ENCODE measurements at places on chromosomes 11 and 22.

GRCh38 chr11:118645066-118645715 lies 34.3 kb downstream of the TREH start:
- no peak for DNase-seq

DNA sequence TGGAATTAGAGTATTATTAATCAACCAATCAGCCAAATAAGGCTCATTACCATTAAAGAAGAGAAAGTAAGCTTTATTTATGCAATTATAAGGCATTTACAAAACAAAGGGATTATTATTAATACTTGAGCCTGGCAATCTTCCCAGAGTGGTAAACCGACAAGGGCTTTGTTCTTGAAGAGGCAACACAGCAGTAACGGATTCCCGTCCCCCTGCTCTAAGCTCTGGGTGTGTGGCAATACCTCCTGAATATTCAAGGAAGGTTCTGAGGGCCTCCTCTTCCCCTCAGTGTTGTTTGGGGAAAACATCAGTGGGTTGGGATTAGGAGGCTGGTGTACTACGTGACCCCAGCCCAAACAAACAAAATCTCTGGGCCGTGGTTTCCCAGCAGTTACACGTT lies 176.5 kb downstream of the TENM4 start:
- no peak for DNase-seq

DNA sequence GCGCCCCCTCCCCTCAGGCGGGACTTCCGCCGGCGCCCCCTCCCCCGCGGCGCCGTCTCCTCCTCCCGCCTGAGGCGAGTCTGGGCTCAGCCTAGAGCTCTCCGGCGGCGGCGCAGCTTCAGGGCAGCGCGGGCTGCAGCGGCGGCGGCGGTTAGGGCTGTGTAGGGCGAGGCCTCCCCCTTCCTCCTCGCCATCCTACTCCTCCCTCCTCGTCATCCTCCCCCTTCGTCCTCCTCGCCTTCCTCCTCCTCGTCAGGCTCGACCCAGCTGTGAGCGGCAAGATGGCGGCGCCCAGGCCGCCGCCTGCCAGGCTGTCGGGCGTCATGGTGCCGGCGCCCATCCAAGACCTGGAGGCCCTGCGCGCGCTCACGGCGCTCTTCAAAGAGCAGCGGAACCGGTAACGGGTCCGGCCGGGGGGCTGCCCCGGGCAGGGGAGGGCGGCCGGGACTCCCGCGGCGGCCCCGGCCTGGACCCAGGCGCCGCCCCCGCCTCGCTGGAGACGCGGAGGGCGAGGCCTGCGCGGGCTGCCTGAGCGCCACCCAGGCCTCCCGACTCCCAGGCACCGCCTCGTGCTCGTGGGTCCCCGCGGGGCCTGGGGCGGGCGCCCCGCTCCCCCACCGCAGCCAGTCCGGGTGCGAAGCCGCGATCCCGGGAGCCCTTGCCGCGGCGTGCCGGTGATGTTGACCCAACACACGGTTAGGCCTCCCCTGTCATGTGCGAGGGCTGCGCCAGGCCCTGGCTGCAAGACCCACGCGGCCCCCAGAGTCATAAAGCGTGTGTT lies at the start of gene ATXN10:
TSS of gene ATXN10 (plus strand) at position 52 of the 781 bp plus-strand sequence. CDS start at position 282, 230 bp downstream.
- peak; percentile 28 for DNase-seq

DNA sequence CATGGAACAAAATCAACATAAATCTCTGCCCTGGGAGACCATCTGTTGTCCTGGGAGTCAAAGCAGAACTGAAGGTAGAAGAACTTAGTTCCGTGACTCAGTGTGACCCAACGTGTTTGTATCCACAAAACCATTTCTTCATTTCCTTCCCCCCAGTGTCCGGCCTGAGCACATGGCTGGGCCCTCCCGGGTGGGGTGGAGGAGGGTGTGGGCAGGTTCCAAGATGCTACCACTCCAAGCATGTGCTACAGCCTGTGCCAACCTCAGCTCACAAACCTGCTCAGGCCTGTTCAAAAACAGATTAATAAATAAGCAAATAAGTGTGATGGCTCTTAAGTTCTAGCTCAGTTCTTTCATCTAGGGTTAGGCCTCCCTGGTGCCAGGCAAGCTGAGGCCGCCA lies 55.3 kb downstream of the SHANK2 start:
- DNase-seq: no peak

DNA sequence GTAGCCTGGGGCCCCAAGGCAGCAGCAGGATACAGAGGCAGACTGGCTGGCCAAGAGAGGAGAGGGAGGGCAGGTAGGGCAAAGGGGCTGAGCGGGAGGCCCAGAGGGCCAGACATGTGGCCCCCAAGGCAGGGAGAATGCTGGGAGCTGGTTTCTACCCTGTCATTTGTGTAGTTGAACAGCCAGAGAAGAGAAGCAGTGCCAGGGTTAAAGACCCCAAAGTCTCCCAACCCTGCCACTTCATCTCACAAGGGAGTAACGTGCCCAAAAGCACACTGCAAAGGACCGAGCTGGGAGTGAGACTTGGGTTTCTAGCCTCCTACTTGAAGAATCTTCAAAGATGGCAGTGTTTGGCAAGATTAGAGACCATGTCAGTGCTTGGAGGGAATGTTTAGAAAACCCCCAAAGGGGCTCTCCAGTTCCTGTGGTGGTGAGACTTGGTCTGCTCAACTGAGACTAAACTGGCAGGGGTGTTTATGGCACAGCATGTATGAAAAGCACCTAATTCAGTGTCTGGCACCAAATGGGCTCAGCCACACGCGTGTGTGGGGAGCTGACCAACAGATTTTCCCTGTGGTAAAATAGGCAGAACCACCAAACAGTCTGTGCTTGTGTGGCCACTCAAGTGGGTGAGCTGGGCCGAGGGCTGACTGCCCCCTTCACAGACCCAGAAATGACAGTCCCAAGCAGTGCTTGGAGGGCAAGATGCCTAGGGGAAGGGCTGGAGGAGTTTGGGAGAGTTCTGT lies 68.2 kb upstream of the CLTCL1 start:
- no peak for DNase-seq
